Globus pallidus (tissue), 1 donor: ENCODE measurements at places on chromosomes 4 and X.
A peak's percentile ranks its signal among the peaks of the same experiment; 100 is the strongest.

DNA sequence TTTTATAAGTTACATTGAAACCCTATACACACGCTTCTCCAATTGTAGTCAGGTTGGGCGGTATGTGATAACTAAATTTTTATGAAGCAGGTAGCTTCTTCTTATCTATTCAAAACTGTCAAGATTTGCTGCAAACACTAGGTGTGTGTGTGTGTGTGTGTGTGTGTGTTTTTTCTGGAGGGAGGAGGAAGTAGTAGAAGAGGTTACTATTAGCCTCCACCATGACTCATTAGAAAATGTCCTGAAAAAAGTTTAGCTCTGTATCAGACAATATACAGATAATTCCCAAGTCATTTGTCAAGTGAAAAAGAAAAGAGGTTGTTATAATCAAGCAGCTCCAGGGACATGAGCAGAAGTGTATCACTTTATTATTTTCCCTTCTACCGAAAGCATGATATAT lies 33.9 kb downstream of the PCDH7 start:
- no peak for DNase-seq

GRCh38 chr4:154004016-154004415 lies 215.1 kb upstream of the SFRP2 start:
- DNase-seq = no peak

- no peak for DNase-seq
These were observed 2.2 kb downstream of the SLC16A2 start for GRCh38 chrX:74423289-74423998.

- DNase-seq = no peak
These were observed 56.2 kb downstream of the CLDN22 start for GRCh38 chr4:183263787-183264386.

GRCh38 chrX:71909956-71910355 lies 689 bp upstream of the NHSL2 start:
- DNase-seq = no peak

DNA sequence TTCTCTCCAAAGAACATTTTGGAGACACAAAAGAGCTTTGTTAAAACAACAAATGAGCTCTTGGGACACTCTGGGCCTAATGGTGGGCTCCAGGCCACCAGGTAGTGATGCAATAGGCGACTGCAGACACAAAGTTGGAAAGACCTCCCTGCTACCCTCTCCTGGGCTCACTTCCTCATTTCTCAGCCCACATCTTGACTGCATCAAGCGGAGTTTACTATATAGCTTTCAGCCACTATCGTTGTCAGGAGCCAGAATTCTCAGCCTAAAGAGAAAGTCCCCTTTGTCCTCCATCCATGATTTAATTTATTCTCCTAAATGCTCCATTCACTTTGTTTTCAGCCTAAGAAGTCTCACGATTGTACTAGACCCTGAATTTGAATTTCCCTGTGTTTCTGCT lies 114.9 kb downstream of the EFHC2 start:
- peak; percentile 69 for DNase-seq

DNA sequence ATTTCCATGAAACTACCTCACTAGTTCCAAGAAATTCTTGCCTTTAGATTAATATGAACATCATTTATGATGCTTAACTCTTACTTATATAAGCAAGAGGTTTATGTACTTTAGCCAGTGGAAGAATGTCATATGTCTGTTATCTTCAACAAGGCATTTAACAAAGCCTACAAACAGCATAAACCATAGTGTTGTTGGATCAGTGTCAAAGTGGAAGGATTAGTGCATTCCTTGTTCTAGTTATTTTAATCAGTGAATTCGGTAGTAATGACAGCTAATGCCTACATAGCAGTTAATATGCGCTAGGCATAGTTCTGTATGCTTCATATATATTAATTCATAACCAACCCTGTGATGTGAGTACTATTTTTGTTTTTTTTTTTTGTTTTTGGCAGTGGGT lies 3.1 kb downstream of the PI4K2B start:
- DNase-seq = no peak

DNA sequence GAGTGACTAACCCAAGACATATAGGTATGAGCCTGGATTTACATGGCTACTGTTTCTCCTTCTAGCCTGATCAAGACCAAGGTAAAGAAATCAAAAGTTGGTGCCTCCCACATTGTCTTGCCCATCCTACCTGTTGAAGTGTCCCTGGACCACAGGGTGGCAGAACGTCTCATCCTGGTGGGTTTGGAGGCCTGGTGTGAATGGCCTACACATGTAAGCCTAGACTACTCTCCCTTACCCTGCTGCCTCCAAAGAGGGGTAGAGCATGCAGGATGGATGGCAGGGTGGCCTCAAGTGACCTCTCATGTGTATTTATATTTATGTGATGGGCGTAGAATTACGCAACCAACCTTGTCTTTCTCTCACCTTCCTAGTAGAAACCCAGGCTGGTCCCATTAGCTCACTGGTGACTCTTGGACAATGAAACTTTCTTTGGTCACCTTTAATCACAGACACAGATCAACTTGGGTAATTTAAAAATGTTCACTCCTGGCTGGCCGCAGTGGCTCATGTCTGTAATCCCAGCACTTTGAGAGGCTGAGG lies 73.3 kb upstream of the SOD3 start:
- no peak for DNase-seq

DNA sequence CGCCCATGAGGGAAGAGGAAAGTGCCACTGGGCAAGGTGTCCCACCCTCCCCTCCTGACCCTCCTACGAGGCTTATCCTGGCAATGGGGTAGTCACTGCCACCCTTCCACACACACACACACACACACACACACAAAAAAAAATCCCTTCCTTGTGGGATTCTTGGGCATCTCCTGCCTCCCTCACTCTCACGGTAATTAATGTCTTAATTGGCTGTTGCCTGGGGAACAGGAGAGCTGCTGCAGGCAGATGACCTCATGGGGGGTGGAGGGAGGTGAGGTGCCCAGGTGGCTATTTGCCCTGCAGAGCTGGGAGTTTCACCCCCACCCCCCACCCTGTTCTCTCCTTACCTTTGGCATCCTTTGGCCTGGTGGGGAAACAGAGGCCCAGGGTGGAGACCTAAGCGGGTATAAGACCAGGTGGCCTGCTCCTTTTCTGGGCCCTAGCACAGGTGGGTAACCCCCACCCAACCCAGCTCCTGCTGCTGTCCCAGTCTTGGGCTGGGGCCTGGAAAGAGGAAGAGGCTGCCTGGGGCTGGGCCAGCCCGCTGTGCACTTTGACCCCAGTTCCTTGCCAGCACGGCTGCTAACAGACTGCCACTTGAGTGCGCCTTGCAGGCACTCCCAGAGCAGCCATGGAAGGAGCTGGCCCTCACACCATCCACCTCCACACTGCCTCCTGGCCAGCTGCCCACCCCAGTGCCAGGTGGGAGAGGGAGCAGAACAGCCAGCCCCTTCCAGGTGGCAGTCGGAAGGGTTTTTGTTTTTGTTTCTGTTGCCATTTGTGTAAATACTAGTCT lies 12.6 kb downstream of the EFNB1 start:
- no peak for DNase-seq

- no peak for DNase-seq
These were observed 893.9 kb downstream of the PCDH7 start for GRCh38 chr4:31613946-31614623.

DNA sequence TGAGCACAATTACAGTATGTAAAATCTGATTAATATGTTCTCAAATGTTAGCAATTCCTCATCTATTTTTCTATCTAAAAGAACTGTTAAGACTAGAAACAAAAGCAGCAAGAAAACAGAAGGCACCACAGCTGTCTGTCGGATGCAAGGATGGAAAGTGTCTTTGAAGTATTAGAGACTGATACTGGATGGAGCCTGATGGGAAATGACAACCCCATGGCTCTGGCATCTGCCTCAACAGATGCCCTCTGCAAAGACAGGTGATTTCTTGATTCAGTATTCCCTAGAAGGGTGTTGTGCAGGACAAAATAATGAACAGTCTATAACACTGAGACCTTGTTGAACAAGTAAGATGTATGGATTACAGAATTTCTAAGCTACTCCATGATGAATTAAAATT lies 19.7 kb downstream of the LRCH2 start:
- no peak for DNase-seq

DNA sequence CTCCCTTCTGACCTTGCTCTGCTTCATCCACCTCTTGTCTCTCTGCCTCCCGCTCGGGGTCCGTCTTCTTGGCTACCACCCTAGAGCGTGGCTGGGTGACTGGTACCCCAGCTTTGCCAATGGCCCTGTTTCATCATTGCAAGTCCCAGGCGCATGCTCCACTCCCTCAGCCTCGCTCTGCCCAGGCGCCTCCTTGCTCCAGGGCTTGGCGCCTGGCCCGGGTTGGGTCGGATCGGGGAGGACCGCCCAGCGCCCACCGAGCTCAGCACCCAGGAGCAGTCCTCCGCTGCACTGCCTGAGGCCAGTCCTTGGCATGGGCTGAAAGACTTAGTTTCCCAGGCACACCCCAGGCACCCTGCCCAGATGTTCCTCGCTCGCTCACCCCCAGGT lies 577 bp downstream of the BGN start:
- DNase-seq = no peak

DNA sequence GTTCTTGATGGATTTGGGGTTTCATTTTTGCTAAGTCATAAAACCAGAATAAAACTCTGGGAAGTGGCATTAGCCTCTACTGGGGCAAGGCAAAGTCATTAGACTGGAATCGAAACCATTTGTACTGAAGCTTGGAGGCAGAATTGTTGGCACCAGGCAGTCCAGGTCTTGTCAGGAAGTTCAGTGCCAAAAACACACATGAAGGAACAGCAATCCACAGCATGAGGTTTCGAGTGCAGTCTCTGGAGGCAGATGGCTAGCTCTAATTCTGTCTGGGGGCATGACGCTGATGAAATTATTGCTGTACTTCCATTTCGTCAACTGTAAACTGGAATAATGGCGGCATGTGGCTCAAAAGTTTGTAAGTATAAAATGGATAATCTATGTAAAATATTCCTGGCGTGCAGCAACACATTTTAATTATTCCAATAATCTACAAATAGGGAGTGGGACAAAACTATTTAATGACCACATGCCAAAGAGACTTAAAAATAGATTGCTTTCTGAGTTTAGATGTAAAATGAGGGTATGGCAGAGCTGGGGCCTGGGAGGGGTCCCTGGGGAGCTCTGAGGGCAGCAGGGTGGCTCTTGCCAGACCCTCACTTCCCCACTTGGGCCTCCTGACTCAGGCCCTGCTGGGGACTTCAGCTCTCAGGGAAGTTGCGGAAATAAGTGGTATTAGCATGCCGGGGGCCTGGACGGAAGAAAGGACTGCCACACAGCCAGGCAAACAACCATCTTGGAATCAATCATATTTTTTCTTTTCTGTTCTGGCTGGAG lies 18.8 kb upstream of the CENPU start:
- DNase-seq = no peak

DNA sequence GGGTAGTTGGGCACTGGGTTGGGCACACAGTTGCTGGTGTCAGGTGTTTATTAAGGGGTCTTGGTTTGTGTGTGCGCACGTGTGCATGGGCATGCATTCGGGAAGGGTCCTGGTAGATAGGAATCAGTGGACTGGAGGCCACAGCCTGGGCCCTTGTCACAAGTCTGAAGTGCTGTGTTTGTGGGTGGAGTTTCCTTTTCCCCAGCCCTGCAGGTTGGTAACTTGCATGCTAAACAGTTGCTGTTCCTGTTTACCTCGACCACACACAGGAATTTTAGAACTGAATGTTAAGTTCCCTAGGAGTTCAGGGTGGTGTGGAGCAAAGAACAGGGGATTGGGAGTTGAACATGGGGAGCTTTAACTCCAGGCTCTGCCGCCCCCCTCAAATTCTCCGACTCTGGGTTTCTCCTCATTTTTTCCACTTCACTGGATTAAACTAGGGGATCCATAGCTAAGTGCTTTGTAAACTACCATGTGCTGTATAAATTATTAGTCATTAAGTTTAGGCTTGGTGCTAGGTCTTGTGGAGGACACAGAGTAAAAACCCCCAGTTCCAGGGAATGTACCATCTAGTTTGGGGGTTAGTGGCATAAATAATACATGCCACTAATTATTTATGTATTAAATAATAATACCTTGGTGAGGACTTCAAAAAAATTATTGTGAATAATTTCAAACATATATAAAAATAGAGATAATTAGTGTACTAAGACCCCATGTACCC lies 49.0 kb downstream of the STARD8 start:
- DNase-seq = no peak

GRCh38 chr4:127151941-127152340 lies 480.8 kb upstream of the INTU start:
- no peak for DNase-seq

- DNase-seq = no peak
These were observed 3.0 kb downstream of the IL2 start for GRCh38 chr4:122453384-122453995.

DNA sequence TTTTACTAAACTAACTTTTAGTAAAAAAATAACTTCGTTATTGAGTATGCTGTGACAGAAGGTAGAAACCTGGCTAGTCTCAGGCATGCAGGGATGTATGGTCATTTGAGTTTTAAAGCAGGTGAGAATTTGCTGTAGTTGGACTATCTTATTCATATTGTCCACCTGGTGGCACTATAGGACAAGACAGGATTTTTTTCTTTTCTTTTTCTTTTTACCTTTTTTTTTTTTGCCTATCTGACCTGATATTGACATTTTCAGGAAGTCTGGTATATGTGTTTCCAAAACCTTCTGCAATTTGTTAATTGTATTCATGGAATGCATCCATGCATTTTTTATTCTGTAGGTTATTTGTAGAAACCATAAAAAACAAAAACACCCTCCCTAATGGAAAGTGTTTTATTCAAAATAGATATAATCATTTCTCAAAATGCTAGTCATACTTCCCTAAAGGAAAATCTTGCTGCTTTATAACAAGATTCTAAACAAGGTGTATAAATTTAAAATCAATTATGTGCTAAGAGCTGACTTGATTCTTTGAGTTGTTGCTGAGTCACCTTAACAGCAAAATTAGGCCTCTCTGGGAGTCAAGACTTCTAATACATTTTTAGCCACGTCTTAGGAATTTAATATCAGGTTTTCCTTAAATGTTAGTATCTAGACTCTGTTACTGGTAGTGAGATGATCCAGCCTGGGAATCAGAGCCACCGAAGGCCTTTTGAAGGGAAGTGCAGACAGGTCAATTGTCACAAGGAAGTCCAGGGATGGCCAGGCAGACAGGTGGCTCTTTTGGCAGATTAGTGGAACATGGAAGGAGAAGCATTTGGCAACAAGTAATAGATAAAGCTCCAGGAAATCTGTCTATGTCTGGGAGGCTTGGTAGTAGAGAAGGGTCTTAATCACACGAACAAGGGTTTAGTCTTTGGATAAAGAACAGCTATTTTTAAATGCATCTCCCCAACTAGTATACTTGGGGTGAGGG lies 201.3 kb upstream of the GNPDA2 start:
- DNase-seq = no peak
